Right lobe of liver (tissue), 6 donors: ENCODE measurements at places on chromosomes 11 and 22. TPM values are rescaled to one million over a fixed set of nuclear protein-coding genes. Genes with fewer than 3 reads are reported as not detected.

- no peaks in the 10 kb centered on the region for H3K36me3 ChIP-seq
- DNase-seq = no peak
- no peaks in the 10 kb centered on the region for H3K27me3 ChIP-seq
- no peak overlapping the region for H3K4me3 ChIP-seq
Measured at GRCh38 chr11:129067454-129067853, 124.7 kb downstream of the ARHGAP32 start.

DNA sequence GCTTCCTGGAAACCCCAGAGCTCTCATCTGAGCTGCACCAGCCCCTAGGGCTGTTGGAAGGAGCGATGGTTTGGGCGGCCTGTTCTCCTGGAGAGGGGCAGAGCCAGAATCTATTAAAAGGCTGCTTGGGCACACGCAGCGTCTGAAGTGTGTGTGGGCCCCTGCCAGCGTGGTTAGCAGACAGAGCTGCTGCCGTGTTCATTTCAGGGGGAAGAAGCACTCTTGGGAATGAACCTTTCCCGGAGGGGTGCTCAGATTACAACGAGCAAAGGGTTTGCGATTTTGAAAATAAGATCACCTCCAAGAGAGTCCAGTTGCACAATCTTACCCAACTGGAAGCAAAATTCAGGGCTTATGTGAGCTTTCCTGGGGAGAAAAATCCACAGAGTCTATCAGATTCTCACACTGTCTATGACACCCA is 12.9 kb downstream of the ANO1 start:
- peaks cover 43% of the 10 kb centered on the region for H3K36me3 ChIP-seq
- peaks cover 12% of the 10 kb centered on the region for H3K4me1 ChIP-seq
- no peaks in the 10 kb centered on the region for H3K27me3 ChIP-seq
- H3K27ac ChIP-seq = no peak overlapping the region

DNA sequence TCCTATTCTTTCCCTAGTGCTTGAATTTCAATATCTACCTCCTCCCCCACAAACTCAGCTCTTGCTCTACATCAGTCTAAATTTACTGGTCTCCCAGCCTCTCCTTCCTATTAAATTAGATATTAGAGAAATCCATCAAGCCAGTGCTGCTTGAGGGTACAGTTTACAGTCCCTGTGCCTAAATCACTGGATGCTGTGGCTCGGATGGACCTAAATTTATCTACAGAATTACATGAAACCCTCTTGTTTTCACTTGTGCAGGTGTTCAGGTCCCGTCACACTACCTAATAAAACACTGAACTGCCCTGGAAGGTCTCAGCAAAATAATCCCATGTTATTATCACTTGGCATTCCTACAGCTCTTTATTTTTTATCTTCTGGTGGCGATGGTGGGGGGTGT is 134.7 kb upstream of the E2F8 start:
- no peaks in the 10 kb centered on the region for H3K4me1 ChIP-seq
- no peak overlapping the region for H3K27ac ChIP-seq
- no peak for DNase-seq
- no peaks in the 10 kb centered on the region for H3K27me3 ChIP-seq

DNA sequence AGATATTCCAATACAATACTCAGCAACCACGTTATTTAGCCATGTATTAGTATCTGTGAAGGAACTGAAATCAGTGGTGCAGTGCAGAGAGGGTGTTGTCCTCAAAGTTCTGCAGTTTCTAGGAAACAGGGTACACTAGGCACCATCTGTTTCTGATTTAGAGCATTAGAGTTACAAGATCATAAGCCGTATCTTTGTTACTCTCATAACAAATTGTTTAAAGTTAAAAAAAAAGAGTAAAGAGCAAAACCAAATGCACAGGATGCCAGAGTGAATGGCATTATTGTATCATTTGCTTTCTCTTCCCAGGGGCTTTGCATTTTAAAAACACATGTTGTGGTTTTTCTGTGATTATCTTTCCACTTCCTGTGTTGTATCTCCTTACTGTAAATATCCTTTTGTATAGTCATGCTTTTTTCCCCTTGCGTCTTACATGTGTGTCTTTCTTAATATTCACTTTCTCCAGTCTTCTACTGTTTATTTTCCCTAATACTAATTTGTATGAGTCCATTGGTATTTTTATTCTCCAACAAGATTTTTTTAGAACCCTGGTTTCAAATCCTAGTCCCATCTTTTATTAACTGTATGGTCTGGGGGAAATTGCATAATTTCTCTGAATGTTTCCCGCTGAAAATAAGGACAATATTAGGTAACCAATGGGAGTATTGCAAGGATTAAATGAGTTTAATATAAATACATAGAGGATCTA is 15.2 kb upstream of the NUP160 start:
- H3K27ac ChIP-seq = no peak overlapping the region
- H3K4me3 ChIP-seq = no peak overlapping the region
- no peak for DNase-seq
- no peaks in the 10 kb centered on the region for H3K27me3 ChIP-seq

DNA sequence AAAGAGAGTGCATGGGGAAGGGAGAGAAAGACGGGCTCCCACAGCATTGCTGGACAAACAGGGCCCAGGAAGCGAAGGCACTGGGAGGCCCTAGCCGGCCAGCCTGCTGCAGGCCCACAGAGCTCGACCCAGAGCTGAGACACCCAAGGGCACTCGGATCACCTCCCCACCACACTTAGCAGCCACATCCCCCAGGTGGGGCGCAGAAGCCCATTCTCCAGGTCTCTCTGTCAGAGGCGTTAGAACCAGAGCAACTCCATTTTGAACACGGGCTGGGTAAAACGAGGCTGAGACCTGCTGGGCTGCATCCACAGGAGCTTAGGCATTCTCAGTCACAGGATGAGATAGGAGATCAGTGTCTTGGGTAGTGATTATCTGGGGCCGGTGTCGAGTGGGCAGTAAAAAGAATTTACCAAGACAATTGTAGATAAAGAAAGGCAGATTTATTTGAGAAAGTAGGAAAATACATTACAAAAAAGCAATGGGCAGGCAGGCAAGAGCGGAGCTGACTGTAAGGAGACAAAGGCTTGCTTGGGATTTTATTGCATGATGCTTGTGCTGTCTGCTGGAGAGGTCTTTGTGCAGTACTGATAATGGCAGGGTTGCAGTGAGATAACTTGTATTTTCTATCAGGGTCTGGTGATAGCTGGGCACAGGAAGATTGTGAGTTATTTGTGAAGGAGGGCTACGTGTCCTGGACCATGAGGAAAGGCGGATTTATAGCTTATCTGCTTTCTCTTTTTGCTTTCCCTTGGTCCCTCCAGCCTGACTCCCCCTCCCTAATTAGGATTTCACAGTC is 13.4 kb upstream of the CAPN5 start:
- H3K4me1 ChIP-seq = peaks cover 16% of the 10 kb centered on the region
- H3K27me3 ChIP-seq = no peaks in the 10 kb centered on the region
- no peak for DNase-seq

DNA sequence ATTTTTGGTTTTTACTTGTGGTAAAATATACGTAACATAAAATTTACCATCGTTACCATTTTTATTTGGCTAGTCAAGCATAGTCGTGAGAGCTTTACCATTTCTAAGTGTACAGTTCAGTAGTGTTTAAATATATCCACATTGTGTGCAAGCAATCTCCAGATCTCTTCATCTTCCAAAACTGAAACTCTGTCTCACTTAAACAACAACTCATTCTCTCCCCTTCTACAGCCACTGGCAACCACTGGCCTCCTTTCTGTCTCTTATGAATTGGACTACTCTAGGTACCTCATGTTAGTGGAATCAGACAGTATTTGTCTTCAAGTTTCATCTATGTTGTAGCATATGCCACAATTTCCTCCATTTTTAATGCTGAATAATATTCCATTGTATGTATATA is 37.4 kb downstream of the SMC1B start:
- no peaks in the 10 kb centered on the region for H3K27me3 ChIP-seq
- no peaks in the 10 kb centered on the region for H3K36me3 ChIP-seq
- no peaks in the 10 kb centered on the region for H3K4me1 ChIP-seq
- H3K4me3 ChIP-seq = no peak overlapping the region
- DNase-seq = no peak

- peaks cover 3% of the 10 kb centered on the region for H3K36me3 ChIP-seq
- no peak for DNase-seq
- peaks cover 4% of the 10 kb centered on the region for H3K4me1 ChIP-seq
- no peak overlapping the region for H3K27ac ChIP-seq
Measured at GRCh38 chr22:36257948-36258670, 5.2 kb downstream of the APOL1 start.

DNA sequence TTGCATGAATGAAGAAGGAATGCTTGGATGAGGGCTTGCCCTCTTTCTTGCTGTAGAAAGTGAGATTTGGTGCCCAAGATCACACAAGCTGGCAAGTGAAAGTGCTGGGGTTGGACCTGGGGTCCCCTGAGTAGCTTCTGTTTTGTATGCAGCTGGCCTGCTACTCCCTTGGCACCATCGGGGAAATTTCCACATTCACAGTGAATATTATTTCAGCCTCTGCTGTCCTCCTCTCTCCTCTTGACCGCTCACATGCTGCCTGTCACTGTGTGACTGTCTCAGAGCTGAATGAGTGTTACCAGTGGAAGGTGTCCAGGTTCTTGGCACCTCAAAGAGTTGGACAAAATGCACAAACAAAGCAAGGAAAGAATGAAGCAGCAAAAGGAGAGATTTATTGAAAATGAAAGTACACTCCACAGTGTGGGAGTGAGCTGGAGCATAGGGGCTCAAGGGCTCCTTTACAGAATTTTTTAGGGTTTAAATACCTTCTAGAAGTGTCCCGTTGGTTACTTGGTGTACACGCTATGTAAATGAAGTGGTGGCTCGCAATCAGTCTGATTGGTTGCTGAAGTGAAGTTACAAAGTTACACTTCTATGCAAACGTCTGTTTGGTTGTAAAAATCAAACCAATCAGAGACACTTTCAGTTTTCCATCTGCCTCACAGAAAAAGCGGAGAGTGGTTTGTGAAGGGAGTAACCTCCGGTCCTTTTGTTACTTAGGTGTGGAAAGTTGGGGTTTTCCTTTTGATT is 87.4 kb downstream of the DEPDC5 start:
- no peak for DNase-seq
- no peak overlapping the region for H3K4me3 ChIP-seq
- H3K36me3 ChIP-seq = no peaks in the 10 kb centered on the region
- H3K27me3 ChIP-seq = no peaks in the 10 kb centered on the region
- no peaks in the 10 kb centered on the region for H3K4me1 ChIP-seq
- no peak overlapping the region for H3K27ac ChIP-seq

GRCh38 chr11:67610302-67610868 is 3.6 kb downstream of the NDUFV1 start:
- H3K27me3 ChIP-seq = no peaks in the 10 kb centered on the region
- no peaks in the 10 kb centered on the region for H3K36me3 ChIP-seq
- H3K4me1 ChIP-seq = peaks cover 8% of the 10 kb centered on the region
- no peak for DNase-seq
- no peak overlapping the region for H3K27ac ChIP-seq

DNA sequence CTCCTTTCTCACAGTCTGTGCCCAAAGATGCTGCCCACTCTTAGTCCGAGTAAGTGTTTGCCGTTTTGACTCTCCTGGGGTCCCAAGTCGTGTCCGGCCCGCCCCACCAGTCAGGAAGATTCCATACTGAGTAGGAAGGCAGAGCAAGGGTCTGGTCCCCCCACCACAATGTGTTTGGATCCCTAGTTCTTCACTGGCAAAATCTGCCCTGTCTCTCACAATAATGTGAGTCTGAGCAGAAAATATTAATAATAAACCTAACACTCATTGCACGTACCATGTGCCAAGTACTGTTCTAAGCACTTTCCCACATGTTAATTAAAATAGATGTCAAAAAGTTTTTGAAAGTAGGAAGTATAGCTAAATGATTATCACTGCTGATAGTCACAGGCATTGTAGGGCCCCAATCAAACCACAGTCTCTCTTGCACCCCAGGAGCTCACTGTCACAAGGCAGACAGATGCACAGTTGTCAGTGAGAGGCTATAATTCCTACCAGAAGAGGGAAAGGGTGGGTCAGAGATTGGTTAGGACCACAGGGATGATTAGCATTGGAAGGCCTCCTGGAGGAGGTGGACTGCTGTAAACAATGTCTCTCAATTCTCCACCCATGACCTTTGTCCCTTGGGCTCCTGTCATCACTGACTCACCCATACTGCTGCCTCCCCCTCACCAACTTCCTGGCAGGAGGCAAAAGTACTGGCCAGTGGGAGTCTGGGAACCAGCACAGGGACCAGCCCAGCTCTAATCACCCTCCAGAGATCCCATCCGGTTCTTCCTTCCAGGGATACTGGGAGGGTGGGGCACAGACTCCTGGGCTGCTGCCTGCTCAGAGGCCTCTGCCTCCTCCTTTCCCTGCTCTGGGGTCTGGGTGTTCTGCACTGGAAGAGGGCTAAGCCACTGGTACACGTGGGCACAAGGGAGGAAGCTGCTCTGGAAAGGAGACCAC is 1.0 kb upstream of the POLD4 start:
- no peaks in the 10 kb centered on the region for H3K36me3 ChIP-seq
- no peaks in the 10 kb centered on the region for H3K27me3 ChIP-seq
- H3K4me3 ChIP-seq = peak overlapping the region; percentile 95
- H3K27ac ChIP-seq = peak overlapping the region; percentile 97
- DNase-seq = peak; percentile 85

- no peak overlapping the region for H3K4me3 ChIP-seq
- DNase-seq = no peak
Measured at GRCh38 chr22:48923996-48924395, 903.7 kb downstream of the BRD1 start.

DNA sequence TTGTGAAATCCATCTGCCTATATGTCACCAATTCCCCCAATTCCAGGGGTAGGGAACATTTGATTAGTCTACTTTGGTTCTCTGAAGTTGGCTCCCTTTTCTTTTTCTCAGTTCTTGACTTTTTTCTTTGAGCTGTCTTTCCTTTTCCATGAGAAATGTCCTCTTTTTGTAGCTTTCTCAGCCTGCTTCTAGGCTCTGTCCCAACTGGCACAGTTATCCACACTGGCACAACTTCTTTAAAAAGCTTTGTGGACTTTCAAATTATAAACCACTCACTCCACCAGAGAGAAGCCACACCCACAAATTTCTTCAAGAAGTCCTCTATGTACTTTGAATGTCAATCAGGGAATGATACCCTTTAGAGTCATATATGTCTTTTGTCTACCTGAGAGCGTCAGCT is 100.5 kb downstream of the TTC17 start:
- no peaks in the 10 kb centered on the region for H3K4me1 ChIP-seq
- H3K36me3 ChIP-seq = peaks cover 2% of the 10 kb centered on the region
- no peak overlapping the region for H3K4me3 ChIP-seq
- no peaks in the 10 kb centered on the region for H3K27me3 ChIP-seq

GRCh38 chr11:32602657-32603415 is 19.2 kb downstream of the EIF3M start:
- DNase-seq = no peak
- H3K4me1 ChIP-seq = no peaks in the 10 kb centered on the region
- no peaks in the 10 kb centered on the region for H3K27me3 ChIP-seq
- peaks cover 6% of the 10 kb centered on the region for H3K36me3 ChIP-seq
- no peak overlapping the region for H3K4me3 ChIP-seq
- H3K27ac ChIP-seq = no peak overlapping the region

- H3K27me3 ChIP-seq = no peaks in the 10 kb centered on the region
- H3K27ac ChIP-seq = no peak overlapping the region
- H3K4me3 ChIP-seq = no peak overlapping the region
- no peak for DNase-seq
- no peaks in the 10 kb centered on the region for H3K4me1 ChIP-seq
Measured at GRCh38 chr11:112995423-112996090, 34.3 kb downstream of the NCAM1 start.

GRCh38 chr11:30006876-30007275 is 10.0 kb downstream of the KCNA4 start:
- H3K27me3 ChIP-seq = no peaks in the 10 kb centered on the region
- H3K36me3 ChIP-seq = no peaks in the 10 kb centered on the region
- no peak for DNase-seq
- H3K4me1 ChIP-seq = no peaks in the 10 kb centered on the region

GRCh38 chr11:22474616-22475015 is 136.4 kb downstream of the SLC17A6 start:
- H3K36me3 ChIP-seq = no peaks in the 10 kb centered on the region
- H3K27me3 ChIP-seq = no peaks in the 10 kb centered on the region
- H3K4me1 ChIP-seq = no peaks in the 10 kb centered on the region

Gene IGSF9B
- total RNA-seq = not detected

Gene POTEH
- total RNA-seq = not detected

Gene UBQLN3
- total RNA-seq = not detected

Gene MMP1
- total RNA-seq = not detected

Gene OR11H1
- not detected for total RNA-seq

Gene TEX54
- total RNA-seq = not detected
